Activated naive CD4-positive, alpha-beta T cell treated with anti-CD3 and anti-CD28 coated beads, Interleukin-2, amount 10 ng/mL, durations not matched to agents 7 days and 5 days (primary cell): ENCODE measurements at places on chromosomes 1 and 21.

DNA sequence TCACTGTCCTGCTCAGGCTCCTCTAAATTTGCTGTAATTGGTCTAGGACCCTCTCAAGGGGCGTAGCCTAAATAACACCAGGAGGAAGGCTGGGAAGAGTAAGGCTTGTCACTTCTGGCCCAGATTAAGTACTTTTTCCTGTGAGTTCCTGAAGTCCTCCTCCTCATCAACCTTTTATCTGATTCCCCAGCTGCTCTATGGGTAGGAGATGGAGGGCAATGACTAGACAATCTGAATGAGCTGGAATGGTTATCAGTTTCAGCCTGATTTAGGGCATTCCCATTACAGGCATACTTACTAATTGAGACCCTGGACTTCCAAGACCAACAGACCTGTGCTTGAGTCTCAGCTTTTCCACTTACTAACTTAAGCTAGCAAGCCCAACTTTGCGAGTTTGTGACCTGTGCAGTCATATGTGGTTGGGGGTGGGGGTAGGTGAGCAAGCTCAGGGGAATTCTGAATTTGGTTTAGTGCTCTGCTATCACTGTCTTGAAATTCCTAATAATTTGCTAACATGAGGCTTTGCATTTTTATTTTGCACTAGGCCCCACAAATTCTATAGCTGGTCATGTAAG lies 18.0 kb upstream of the FGGY start:
- no peak overlapping the region for H3K27ac ChIP-seq
- no peaks in the 10 kb centered on the region for H3K36me3 ChIP-seq
- peaks cover 34% of the 10 kb centered on the region for H3K27me3 ChIP-seq
- no peaks in the 10 kb centered on the region for H3K4me1 ChIP-seq

- peaks cover 22% of the 10 kb centered on the region for H3K27me3 ChIP-seq
- peak; percentile 41 for DNase-seq
- H3K4me3 ChIP-seq, result peak overlapping the region; percentile 28
- H3K4me1 ChIP-seq, result peaks cover 26% of the 10 kb centered on the region
- peaks cover 3% of the 10 kb centered on the region for H3K36me3 ChIP-seq
- H3K27ac ChIP-seq, result peak overlapping the region; percentile 83
Observed at GRCh38 chr1:240575981-240576662, 35.8 kb downstream of the GREM2 start.

DNA sequence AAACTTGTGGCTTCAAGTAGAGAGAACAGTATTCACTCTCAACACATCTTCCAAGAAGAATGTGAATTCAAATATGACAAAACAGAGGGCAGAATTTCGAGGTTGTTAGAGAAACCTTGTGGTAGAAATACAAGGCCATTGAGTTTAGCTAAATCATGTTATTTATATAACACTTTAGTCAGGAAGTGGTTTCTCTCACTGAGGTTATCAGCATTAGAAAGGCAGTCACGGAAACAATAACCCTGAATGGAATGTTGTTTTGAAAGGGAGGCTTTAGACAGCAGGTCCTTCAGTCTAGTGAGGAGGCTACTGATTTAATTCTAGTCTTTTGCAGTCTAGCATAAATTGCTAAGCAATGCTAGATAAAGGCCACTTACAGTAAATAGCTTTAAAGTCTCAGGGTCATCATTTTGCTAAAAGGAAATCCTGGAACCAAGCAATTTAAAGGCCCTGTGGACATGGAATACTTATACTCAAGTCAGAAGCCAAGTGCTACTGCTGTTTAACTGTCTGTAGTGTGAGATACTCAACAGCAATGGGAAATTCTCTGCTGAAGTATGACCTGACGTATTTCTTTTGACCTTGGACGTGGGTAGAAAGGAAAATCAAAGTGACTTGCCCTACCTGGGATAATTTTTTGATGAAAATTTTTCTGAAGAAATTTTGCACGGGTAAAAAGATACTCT lies 89.0 kb upstream of the CHODL start:
- no peak overlapping the region for H3K4me3 ChIP-seq
- no peaks in the 10 kb centered on the region for H3K36me3 ChIP-seq
- no peak overlapping the region for H3K27ac ChIP-seq
- DNase-seq, result no peak
- no peaks in the 10 kb centered on the region for H3K27me3 ChIP-seq
- H3K4me1 ChIP-seq, result peaks cover 10% of the 10 kb centered on the region

GRCh38 chr1:41371630-41372599 lies 10.7 kb downstream of the FOXO6 start:
- no peak for DNase-seq
- no peaks in the 10 kb centered on the region for H3K4me1 ChIP-seq
- no peaks in the 10 kb centered on the region for H3K36me3 ChIP-seq
- H3K4me3 ChIP-seq, result no peak overlapping the region
- no peak overlapping the region for H3K27ac ChIP-seq
- H3K27me3 ChIP-seq, result peaks cover 78% of the 10 kb centered on the region

GRCh38 chr1:3356827-3357460 lies 97.5 kb upstream of the ARHGEF16 start:
- no peaks in the 10 kb centered on the region for H3K36me3 ChIP-seq
- no peak overlapping the region for H3K27ac ChIP-seq
- H3K27me3 ChIP-seq, result no peaks in the 10 kb centered on the region

GRCh38 chr1:5830771-5831599 lies 161.2 kb downstream of the NPHP4 start:
- peaks cover 5% of the 10 kb centered on the region for H3K27me3 ChIP-seq
- no peak for DNase-seq
- H3K4me1 ChIP-seq, result no peaks in the 10 kb centered on the region

DNA sequence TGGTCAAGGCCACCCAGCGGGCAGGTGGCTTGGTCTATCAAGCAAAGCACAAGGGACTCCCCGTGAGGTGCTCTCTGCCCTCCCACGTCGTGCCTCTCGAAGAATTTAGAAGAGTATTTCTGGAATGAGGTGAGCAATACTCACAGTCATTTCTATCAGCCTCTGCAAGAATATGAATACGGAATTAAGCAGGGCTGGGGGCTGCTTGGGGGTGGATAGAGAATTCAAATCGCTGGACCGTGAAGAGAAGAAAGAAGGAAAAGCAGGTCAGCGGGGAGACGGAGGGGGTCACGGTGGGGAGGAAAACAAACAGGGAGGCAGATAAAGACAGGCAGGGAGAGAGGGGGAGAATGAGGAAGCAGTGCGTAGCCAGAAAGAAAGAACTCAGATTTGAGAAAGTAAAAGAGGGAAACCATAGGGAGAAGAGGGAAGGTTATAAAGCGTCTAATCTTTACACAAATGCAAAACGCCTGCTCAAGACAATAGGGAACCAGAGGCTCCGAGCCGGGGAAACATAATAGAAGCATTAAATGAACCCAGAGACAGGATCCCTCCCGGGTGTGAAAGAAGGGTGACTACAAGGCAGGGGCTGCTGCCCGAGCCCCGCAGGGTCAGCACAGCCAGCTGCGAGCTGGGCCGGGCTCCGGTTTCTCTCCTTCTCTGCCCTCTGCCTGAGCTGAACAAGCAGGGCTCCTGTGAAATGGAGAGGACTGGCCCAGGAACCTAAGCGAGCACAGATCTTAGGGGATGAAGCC lies 2.1 kb upstream of the EDN2 start:
- H3K27me3 ChIP-seq, result peaks cover 65% of the 10 kb centered on the region
- no peak for DNase-seq
- H3K4me3 ChIP-seq, result no peak overlapping the region
- no peaks in the 10 kb centered on the region for H3K36me3 ChIP-seq
- no peak overlapping the region for H3K27ac ChIP-seq

DNA sequence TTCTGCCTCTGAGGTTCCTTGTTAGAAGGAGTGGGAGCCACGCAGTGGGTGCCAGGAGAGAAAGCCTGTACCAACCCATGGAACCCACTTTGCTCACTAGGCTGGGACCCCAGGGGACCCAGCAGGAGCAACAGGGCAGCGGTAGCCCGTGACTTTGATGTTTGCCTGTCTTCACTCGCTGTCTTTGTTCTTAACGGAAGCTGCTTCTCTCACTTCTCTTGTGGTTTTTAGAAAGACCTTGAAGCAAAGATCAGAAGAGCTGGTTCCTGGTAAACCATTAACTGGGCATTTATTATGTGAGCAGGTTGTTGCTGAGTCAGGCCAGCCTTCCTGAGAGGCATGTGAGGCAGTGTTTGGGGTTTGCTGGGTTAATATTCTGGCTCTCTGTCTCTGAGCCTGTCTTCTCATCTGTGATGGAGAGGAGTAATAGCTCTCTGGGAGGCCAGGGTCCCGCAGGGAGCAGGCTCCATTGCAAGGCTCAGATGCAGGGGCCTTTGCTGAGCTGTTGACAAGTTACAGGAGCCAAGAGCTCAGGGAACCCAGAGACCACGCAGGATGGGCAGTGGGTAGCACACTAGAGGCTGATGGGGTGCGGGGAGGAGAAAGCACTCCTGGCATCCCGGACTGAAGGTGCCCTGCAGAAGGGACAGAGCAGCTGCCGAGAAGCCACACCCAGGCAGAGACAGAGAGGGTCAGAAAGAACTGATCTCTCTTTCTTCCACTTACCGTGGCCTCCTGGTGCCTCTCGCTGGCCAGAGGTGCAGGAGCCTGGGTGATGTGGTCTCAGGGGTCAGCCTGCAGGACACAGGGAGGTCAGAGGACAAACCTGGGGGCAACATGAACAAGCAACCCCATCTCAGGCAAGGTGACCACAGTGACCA lies 367.5 kb upstream of the C1orf174 start:
- H3K4me3 ChIP-seq, result no peak overlapping the region
- H3K4me1 ChIP-seq, result peaks cover 6% of the 10 kb centered on the region
- H3K36me3 ChIP-seq, result no peaks in the 10 kb centered on the region
- H3K27ac ChIP-seq, result no peak overlapping the region
- peaks cover 24% of the 10 kb centered on the region for H3K27me3 ChIP-seq

GRCh38 chr1:175597205-175597604 lies 146.2 kb downstream of the TNR start:
- peaks cover 4% of the 10 kb centered on the region for H3K4me1 ChIP-seq
- no peak for DNase-seq
- no peak overlapping the region for H3K27ac ChIP-seq
- H3K4me3 ChIP-seq, result no peak overlapping the region
- H3K27me3 ChIP-seq, result peaks cover 28% of the 10 kb centered on the region

DNA sequence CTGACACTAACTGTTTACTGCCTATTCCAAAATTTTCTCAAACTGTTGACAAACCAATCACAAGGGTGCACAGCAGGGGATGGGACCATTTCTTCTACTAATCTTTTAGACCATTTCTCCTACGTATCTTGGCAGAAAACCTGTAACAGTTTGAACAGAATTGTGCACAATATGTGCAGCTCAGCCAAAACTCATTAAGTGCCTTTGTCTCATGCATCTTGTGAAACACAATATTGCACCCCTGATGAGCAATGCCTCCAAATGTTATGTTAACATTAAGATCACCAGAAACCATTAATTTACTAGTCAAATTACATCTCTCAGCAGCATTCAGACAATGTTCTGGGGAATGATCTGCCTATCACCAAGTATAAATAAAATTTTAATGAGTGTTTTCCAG lies 247.5 kb downstream of the NRIP1 start:
- no peak overlapping the region for H3K27ac ChIP-seq
- H3K36me3 ChIP-seq, result no peaks in the 10 kb centered on the region
- peaks cover 2% of the 10 kb centered on the region for H3K4me1 ChIP-seq

DNA sequence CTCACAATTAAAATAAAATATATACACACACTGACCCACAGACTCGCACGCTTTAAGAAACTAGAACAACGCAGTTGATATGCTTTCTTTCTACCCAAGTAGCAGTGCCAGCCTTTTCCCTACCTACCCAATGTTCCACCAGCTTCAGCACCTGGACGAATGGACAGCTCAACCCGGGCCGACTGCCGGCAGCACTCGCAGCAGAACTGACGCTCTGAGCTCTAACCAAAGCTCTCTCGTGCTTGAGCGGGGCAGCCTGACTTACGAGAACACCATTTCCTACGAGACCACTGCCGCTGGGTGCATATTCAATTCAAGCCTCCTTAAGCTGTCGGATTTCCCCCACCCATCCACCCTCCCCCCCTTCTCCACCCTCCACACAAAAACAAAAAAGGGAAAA lies 127.4 kb upstream of the DPYD start:
- peaks cover 41% of the 10 kb centered on the region for H3K4me1 ChIP-seq

- H3K4me3 ChIP-seq, result no peak overlapping the region
- H3K4me1 ChIP-seq, result no peaks in the 10 kb centered on the region
- H3K27me3 ChIP-seq, result peaks cover 4% of the 10 kb centered on the region
- no peak for DNase-seq
- no peak overlapping the region for H3K27ac ChIP-seq
Observed at GRCh38 chr1:115457289-115457688, 119.2 kb upstream of the NGF start.

DNA sequence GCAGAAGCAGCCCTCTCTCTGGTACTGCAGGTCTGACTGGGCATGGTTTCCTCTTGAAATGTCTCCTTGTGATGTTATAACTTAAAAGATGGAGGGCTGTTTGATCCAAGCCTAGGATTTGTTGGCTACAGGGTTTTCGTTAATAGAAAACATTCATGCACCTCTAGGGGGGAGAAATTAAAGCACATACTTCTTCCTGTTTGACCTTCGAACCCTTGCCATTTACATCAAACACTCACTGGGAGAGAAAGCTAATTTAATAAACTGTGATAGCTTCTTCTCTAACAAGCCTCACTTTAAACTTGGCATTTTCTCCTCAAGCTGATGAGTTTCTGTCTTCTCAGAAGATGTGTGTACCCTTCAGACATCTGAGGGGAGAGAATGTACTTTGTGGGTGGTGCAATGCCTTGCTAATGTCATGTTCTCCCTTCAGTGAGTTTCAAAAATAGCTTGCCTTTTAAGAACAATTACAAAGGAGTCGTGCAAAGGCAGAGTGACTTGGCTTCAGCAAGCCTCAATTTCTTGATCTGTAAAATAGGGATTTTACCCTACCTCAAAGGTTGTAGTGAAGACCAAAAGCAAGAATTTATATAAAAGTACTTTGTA lies 20.4 kb downstream of the CACHD1 start:
- no peaks in the 10 kb centered on the region for H3K36me3 ChIP-seq
- peaks cover 3% of the 10 kb centered on the region for H3K4me1 ChIP-seq
- H3K4me3 ChIP-seq, result no peak overlapping the region

DNA sequence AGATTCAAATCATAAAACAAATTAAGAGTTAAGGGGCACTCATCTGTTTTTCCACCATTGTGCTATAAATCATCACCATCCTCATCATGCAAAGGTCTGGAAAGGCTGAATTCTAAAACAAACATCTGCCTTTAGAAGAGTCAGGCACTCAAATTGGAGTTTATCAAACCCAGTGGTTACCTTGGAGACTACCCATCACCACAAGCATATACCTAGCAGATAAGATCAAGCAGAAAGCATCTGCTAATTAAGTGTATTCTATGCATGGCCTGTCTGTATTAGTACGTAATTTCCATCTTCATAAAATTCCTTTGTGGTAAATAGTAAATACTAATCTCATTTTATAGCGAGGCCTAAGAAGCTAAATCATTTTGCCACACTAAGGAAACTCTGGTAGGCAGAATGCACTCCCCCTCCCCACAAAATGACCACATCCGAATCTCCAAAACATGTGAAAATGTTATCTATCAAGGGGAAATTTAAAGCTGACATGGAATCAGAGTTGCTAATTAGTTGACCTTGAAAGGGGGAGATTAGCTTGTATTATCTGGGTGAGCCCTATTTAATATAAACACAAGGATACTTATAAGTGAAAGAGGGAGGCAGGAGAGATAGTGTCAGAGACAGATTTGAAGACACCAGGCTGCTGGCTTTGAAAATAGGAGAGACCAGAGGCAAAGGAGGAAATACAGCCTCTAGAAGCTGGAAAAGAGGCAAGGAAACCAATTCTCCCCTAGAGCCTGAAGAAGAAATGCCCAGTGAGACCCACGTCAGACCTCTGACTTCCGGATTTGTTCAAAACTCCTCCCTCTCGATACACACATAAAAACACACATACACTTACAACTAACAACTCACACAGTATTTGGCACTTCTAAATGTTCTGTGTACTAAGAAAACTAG lies 23.2 kb downstream of the ARID4B start:
- H3K4me3 ChIP-seq, result no peak overlapping the region
- peaks cover 38% of the 10 kb centered on the region for H3K4me1 ChIP-seq
- peak; percentile 32 for DNase-seq
- H3K27ac ChIP-seq, result peak overlapping the region; percentile 74
- no peaks in the 10 kb centered on the region for H3K27me3 ChIP-seq

GRCh38 chr1:232249339-232249738 lies 380.6 kb downstream of the SIPA1L2 start:
- H3K27ac ChIP-seq, result no peak overlapping the region
- DNase-seq, result no peak
- H3K4me3 ChIP-seq, result no peak overlapping the region
